Adipocyte (in vitro differentiated cells): ENCODE measurements at places on chromosomes 4 and X.

DNA sequence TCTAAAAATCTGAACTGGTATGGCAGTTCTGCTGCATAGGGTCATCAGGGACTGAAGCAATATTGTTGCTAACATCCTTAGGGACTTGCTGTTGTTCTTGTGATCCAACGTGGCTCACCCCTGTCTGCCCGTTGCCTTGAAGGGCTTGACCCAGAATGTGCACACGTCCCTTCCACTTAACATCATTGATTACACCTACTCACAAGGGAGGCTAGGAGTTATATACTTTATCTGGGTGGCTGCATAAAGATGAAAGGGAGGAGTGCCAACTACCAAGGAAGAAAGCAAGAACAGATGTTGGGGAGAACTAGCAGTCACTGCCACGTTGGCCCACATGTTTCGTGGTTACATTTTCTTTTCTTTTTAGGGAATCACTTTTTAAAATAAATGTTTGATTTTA, 34.0 kb downstream of the SLC9A6 start:
- peak; percentile 42 for DNase-seq

GRCh38 chrX:68697465-68698125, 50.1 kb downstream of the STARD8 start:
- no peak for DNase-seq

DNA sequence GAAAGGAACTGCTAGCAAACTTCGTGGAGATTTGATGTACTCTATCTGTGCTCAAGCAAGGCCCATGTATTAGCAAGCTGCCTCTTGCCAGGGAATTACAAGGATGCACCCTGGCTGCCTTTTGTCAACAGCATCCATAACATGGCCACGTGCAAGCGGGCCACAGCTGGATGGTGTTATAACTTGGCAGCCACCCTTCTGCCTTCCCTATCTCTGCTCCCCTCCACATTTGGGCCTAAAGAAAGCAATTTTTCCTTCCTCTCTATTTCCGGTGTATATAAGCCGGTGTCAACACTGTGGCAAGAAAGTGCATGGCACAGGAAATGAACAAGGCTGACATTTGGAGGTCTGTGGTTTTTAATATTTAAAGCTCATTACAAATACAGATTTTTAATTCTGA, 94.8 kb downstream of the CLNK start:
- DNase-seq, result no peak

- no peak for DNase-seq
Observed at GRCh38 chrX:50442426-50443116, 28.1 kb downstream of the DGKK start.

DNA sequence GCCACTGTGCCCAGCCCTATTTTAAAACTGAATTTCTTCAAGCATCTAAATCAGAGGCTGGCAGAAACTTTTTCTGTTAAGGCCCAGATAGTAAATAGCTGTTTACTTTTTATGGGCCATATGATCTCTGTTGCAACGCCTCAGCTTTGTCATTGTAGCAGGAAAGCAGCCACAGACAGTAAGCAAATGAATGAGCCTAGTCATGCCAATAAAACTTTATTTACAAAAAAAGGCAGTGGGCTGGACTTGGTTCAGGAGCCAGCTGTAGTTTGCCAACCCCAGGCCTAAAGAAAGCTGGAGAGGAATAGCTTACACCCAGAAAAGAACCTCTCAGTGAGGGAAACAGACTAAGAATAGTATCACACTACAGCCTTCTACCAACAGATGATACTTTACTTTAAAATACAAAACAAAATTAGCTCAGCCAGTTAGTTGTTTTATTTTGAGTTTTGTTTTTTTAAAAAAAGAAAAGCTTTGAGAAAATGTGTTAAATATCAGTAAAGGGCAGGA, 25.5 kb downstream of the CHST7 start:
- DNase-seq, result no peak

DNA sequence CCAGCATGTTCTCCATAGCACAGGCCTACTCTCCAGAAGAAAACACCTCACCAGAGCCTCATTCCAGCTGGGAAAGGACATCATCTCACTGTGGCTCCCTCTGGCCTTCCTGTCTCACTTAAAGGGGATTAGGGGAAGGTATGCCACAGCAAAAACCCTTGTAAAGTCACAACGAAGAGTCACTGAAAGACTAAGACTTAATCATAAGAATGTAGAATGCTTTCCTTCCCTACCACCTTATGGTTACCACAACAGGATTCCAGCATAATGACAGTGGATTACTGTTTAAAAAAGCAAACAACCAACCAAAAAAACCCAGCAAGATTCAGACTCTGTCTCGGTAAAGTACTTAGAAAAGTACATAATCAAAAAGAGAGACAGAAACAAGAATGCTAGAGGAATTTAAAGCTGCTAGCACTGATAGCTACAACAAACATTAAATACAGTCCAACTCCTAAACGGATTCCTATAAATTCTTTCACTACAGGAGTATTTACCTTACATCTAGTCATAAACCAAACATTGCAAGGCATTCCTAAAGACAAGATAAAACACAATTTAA, 75.1 kb downstream of the BANK1 start:
- DNase-seq, result peak; percentile 54

GRCh38 chr4:2442175-2442993, 23.6 kb downstream of the CFAP99 start:
- DNase-seq, result no peak

DNA sequence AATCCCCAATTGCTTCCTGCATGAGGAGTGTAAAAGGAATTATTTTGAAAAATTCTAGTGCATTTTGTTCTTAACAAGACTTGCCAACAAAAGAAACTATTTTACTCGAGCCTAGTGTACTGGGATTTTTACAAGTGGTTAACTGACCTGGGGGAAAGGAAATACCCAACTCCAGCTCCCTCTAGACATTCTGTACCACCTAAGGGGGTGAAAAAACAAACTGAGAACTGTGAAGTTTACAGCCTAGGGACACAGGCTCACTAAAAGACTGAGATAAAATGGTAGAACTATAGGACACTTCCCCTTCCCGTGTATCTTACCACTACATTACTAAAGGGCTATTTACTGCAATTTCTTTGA, 2.6 kb upstream of the ADH5 start:
- peak; percentile 21 for DNase-seq

DNA sequence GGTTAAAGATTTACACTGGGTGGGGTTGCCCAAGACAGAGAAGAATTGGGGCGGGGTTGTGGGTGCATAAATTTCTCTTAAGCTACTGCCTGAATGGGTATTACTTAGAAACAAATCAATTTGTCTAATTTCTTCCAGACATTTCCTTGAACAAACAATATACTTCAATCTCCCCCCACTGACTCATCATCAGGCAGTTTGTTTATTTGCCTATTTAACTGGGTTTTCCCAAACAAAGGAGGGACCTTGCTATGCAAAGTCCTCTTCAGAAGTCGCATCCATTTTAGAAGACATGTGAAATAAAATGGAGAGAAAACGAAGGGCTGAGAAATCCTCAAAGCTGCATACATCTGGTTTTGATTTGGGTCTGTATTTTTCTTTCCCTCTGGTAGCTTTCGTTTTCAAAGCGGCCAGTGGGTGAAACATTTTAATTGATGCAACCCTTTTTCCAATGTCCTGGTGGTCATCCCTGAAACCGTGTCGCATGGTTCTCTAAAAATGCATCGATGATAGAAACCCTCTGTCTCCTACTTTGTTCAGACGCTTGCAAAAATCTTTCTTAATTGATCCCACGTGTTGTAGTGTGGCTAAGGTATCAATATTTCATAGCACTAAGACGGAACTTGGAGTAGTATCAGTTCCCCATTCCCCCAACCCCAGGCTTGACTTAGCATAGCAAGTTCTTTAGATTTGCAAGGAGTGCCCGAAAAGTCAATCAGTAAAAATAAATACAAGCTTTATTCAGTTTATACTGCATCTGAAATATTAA, 115.1 kb upstream of the MXRA5 start:
- peak; percentile 69 for DNase-seq

GRCh38 chr4:125393825-125394224, 79.1 kb downstream of the FAT4 start:
- peak; percentile 11 for DNase-seq

DNA sequence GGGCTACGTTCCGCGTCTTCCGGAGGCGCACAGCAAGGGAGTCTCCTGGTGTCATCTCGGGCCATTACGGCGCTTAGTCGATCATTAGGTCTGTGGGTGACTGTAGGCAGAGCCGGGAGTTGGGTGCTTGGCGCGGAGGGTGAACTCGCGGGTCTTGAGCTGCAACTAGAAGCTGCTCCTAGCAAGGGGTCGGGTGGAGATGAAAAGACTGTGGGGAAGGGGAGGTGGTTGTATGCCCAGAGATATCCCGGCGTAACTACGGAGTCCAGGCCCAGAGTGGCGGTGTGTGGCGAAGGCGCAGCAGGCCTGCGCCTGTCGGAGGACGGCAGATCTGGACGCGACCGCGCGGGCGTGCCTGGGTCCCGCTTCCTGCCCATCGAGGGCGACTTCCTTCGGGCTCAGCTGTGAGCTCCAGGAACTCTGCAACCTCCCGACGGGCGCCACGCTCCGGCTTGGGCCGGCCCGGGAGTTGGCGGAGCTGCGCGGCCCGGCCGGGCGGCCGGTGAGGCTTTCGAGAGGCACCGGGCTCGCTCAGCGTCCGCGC, 2.7 kb upstream of the NKX3-2 start:
- no peak for DNase-seq

DNA sequence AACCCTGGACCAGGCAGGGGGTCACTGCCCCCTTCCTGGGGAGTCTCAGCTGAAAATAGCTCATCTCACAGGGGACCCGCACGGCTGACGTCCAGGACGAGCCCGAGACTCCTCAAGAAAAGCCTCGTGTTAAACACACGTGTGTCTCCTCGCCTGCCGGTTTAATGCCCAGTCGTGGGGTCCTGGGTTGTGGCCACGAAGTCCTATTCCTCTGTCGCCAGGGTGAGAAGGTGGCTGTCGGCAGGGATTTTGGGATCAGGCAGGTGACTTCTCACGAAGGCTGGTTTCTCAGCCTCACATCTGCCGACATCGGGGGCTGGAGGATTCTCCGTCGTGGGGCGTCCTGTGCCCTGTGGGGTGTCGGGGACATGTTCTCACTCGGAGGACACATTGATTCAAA, 44.3 kb upstream of the PPP2R3B start:
- no peak for DNase-seq

GRCh38 chr4:48141048-48141447, 7.0 kb upstream of the TXK start:
- DNase-seq, result peak; percentile 86

DNA sequence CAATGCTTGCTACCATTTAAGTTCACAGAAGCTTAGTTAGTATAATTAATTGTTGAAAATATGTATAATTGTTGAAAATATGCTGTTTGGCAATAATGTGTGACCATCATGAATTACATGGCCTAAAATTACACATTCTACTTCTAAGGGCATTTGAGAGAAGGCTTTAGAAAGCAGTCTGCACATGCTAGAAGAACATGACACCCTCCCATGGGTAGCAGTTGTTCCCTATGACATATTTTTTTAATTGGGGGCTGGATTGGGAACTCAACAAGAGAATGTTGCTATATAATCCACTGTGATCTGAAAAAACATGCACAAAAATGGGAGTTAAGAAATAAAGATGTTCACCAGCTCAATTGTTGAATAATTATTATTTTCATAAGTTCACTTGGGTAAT, 331.4 kb downstream of the ARHGAP24 start:
- no peak for DNase-seq

DNA sequence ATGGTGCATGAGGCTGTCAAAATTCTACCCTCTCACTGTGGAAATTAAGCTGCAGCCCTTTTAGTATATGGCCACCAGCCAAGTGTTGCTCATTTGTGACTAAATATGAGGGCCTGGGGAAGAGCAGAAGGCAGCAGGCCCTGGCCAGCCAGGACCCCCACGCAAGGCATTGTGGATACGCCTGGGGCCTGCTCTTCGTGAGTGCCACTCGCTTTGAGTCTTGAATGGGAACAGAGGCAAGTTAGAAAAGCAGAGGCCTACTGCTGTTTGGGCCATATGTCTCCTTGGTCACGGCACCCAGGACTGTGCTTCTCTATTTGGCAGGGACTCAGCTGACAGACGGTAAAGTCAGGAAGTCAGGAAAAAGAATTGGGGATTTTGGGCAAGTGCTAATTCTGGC, 10.9 kb downstream of the RTL5 start:
- no peak for DNase-seq

GRCh38 chr4:185395238-185395955, at the start of gene LRP2BP:
Gene LRP2BP (minus strand): TSS chr4:185395924. CDS start chr4:185378186, 17,738 bp downstream.
- no peak for DNase-seq

- DNase-seq, result no peak
Observed at GRCh38 chrX:28850955-28851354, 263.7 kb downstream of the IL1RAPL1 start.

DNA sequence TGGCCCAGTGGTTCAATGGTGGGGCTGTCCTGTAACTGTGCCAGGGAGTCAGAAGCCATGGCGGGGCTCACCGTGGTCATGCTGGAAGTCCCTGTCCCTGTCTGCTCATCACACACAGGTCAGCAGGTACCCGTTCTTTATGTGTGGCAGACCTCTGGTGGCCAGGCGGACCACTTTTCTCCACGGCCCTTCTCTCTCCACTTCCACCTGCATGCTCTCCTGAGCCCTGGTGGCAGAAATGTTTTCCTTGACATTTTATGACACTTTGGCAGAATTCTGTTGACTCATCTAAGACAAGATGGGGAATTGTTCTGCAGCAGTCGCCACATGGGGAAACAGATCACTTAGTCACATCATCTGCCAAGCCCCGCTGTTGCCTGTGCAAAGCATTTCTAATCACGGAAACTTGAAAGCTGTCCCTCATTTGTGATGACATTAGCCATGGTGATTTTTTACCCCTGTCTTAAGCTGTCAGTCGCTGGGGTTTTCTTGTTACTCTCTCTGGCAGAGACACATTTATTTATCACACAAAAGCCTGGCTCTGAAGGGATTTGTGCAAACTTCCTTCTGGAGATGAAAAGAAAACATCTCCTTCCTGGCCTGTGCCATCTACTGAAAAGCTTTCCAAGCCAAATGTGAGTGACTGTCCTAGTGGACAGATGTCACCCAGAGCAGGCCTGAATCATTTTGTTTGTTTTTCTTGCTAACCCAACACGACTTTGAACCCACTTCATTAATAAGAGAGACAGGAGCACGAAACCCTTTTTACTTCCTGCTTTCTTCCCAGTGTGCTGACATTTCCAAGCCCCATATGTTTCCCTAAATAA, 38.8 kb upstream of the STIM2 start:
- DNase-seq, result no peak

GRCh38 chr4:76363556-76364290, 57.2 kb downstream of the STBD1 start:
- peak; percentile 9 for DNase-seq

DNA sequence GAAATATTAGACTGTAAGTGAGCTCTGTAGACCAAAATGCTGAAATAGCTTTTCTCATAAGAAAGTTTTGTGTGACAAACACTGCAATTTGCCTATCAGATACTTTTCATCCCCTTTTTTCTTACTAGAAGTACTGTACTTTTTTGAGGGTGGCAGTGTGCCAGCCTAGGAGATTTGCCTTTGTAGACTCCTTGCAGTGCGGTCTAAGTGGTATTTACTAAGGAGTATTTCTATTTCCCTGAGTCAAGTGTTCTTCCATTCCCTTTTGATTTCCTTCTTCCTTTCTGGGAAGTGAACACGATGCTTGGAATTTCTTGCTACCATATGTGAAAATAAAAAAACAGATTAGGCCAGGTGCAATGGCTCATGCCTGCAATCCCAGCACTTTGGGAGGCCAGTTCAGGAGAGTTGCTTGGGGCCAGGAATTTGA, 34.6 kb downstream of the PDLIM5 start:
- DNase-seq, result no peak

- DNase-seq, result no peak
Observed at GRCh38 chr4:6502747-6503465, 30.5 kb upstream of the PPP2R2C start.

- peak; percentile 35 for DNase-seq
Observed at GRCh38 chrX:3181846-3182245, 140.6 kb downstream of the ARSF start.
